ENCODE measurements at places on chromosomes 3 and 15.

DNA sequence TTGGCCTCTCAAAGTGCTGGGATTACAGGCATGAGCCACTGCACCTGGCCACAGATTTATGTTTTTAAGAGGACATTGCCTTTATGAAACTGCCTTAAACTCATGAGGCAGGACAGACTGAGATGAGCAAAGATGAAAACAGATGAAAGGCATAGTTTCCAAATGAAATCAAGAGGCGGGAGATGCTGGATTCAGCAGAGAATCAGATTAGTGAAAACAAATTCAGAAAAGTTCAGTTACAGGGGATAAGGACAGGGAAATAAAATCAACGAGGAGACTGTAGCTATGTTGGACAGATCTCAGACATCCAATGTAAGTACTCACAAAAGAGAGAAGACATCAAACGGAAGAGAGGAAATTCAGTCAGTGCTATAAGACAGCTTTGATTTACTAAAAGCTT is 68.1 kb downstream of the ADAMTSL3 start:
- no peak for DNase-seq

- no peak for DNase-seq
Observed at GRCh38 chr3:14574183-14574582, 34.0 kb upstream of the GRIP2 start.

- no peak for DNase-seq
Observed at GRCh38 chr3:119494597-119494996, 3.8 kb upstream of the TIMMDC1 start.

DNA sequence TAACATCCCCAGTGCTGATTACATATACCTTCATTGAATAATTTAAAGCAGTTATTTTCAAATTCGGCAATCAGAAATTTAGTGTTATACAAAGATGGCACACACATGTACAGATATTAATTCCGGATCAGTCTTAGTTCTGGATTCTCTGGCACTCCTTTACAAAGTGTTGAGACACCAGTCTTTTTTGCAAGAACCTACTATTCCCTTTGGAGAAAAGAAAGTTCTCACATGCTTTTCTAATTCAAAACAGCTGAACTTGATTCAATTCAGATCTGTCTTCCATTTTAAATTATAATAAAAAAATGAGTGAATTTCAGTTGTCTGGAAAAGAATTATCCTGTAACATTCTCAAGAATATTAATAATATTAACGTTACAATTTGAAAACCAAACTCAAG is 20.4 kb downstream of the CCDC191 start:
- no peak for DNase-seq
